ENCODE measurements at places on chromosomes 5 and 9. TPM values are rescaled to one million over a fixed set of nuclear protein-coding genes. Genes with fewer than 3 reads are reported as not detected.

The PPP1R26 gene
- total RNA-seq = 32.5 TPM

The SH3RF2 gene
- 1.6 TPM for total RNA-seq

The ZNF454 gene
- 21.7 TPM for total RNA-seq

The LIFR gene
- 60.8 TPM for total RNA-seq

The GNA14 gene
- 4.3 TPM for total RNA-seq

The OGN gene
- total RNA-seq = 296 TPM

The CD74 gene
- 69.4 TPM for total RNA-seq

The LOX gene
- 85.4 TPM for total RNA-seq

The SLC9A3 gene
- total RNA-seq = 3.1 TPM

The NFIB gene
- total RNA-seq = 115 TPM

The CA9 gene
- 0.88 TPM for total RNA-seq
